Activated T-cell treated with anti-CD3 and anti-CD28 coated beads for 4 hours (primary cell): ENCODE measurements at places on chromosomes 2 and 18.

DNA sequence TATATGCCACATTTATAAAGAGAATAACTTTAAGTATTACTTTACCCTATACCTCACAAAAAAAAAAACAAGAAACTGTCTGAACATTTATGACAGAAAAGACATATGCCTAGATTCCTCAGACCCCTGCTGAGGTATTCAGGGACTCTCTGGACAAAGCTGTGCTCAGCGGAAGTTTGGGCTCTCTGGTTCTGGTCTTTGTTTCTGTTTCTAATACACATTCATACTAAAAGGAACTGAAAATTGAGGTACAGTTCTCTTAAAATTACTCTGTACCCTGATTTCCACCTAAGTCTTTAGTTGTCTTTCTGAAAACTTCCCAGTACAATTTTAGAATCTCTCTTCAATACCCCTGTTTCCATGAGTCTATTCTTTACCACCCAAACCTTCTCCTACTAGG, 160.3 kb downstream of the IKZF2 start:
- no peak for DNase-seq

DNA sequence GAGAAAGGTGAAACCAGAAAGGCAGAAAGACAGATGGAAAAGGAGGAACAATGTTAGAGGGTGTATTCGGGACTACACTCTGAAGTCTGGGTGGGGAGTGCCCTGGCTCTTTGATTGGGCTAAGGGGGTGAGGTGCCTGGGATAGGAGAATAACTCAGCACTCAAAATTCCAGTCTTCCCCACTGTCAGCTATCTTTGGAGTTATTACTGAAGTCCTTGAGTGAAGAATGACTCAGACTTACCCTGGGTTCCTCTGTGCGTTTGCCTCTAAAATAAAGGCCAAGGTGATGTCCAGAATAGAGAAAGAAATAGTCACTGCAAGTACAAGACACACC, 151.8 kb upstream of the SERPINE2 start:
- DNase-seq: no peak

GRCh38 chr18:2316082-2316750, 255.1 kb downstream of the METTL4 start:
- DNase-seq: no peak

- DNase-seq: no peak
Measured at GRCh38 chr2:45874344-45874743, 222.9 kb downstream of the PRKCE start.

DNA sequence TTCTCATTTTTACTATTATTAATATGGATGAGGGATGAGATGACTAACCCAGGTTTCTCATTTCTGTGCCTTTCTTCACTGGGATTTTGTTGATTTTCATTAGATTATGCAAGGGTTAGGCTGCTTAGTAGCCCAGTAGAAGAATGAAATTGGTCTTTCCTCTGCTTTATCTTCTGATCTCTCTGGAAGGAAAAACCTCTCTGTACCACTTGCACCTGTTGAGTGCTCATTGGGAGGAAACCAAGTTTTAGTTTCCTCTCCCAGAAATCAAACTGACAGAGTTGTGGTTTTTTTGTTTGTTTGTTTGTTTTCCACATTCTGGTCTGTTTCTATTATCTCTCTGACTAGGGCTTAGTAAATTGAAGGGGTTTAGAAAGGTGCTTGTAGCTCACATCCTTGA, 60.8 kb downstream of the KIAA1328 start:
- no peak for DNase-seq

DNA sequence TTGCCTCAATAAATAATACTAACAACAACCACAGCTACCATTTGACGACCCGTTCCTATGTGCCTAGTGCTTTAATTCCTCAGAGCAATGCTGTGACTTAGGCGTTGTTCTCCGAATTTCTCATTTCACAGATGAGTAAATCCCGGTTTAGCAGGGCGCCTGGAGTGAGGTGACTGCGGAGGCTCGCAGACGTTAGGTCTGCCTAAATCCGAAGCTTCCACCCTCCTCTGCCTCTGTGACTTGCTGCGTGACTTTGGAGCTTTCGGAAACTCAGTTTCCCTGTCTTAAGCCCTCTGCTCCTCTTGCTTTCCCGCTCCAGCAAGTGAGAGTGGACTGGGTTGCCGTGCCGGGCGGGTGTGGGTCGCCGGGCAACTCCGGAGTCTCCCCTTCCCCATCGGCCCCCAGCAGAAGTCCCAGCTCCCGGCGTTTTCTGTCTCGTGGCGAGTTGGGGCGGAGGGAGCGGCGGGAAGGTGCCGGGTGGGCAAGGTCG, 711 bp upstream of the ATOH8 start:
- no peak for DNase-seq

DNA sequence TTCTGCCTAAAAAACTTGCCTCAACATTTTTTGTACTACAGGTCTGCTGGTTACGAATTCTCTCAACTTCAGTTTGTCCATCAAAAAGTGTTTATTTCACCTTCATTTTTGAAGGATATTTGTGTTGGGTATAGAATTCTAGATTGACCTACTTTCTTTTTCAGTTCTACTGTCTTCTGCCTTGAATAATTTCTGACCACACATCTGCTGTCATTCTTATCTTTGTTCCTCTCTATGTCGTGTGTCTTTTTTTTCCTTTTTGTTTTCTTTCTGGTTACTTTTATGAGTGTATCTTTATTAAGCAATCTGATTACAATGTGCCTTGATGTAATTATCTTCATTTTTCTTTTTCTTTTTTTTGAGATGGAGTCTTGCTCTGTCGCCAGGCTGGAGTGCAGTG, 25.3 kb downstream of the ADCY3 start:
- DNase-seq: no peak

- no peak for DNase-seq
Measured at GRCh38 chr18:77442393-77442792, 192.7 kb downstream of the GALR1 start.

DNA sequence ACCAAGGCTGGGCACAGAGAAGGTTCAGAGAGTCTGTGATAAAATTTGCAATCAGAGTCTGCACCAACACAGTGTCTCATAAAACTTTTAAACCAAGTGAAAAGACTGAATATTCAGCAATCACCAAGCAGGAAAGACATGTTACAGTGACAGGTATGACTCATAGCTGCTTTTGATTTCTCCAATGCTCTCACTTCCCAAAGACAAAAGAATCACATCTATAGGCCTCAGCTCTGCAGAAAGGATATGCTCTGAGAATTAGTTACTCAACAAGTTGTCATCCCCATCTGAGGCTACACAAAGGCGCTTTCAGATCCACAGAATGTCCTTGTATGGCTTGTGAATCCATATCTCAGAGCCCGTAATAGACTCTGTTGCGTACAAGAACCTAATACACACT, 92.5 kb downstream of the KCNF1 start:
- no peak for DNase-seq

- no peak for DNase-seq
Measured at GRCh38 chr2:12861344-12861930, 144.7 kb downstream of the TRIB2 start.
